ENCODE measurements at places on chromosomes 5 and 9.

GRCh38 chr5:66933066-66933465, 263.5 kb downstream of the CD180 start:
- no peak for DNase-seq

DNA sequence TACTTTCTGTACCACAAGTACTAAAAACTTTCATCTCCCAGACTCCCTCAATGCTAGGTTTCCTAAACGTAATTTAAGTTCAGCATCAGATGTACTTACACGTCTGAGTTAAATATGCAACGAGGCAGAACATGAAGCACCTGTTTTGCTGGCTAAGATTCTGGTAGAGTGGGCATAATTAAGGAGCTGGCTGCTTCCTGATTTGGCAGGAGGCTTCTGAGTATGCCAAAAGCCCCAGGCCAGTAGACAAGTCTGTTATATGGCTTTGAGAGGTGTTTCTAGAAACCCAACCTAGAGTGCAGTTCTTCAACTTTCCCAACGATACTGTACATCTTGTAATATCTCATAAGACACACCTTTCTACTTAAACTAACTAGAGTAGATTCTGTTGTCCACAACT, 13.6 kb downstream of the TICAM2 start:
- DNase-seq = no peak

- DNase-seq = no peak
Observed at GRCh38 chr5:56167519-56167918, 65.6 kb downstream of the ANKRD55 start.

DNA sequence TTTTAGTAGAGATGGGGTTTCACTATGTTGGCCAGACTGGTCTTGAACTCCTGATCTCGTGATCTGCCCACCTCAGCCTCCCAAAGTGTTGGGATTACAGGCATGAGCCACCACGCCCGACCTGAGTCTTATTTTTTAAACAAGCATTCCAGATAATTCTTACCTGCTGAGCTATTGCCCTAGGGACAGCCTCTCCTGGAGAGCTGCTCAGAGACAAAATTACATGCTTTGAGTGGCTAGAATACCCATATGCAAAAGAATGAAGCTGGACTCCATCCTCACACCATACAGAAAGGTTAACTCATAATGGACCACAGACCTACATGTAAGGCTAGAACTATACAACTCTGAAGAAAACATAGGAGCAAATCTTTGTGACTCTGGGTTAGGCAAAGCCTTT, 41.6 kb downstream of the GTF3C4 start:
- DNase-seq = no peak

- DNase-seq = no peak
Observed at GRCh38 chr9:8917956-8918739, 1118.6 kb upstream of the DMAC1 start.

- DNase-seq = no peak
Observed at GRCh38 chr5:171806976-171807747, 21.5 kb downstream of the SMIM23 start.

GRCh38 chr5:150560401-150561191, 52.7 kb downstream of the NDST1 start:
- DNase-seq = peak; percentile 85

DNA sequence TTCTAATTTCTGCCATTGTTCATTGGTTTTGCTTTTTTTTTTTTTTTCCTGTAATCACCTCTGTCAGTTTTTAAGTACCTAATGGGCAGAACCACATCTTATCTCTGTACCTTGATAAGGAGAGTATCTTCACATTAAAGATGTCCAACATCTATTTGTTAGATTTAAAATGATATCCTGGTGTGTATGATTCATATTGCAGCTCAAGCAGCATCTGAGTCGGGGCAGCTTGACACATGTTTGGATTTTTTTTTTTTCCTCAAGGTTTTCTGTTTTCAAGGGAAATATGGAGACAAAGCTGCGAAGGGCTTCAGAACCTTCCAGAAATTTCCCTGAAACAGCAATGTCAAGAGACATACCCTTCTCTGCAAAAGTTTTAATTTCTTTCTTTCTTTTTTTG, 164.7 kb downstream of the DOCK2 start:
- no peak for DNase-seq

DNA sequence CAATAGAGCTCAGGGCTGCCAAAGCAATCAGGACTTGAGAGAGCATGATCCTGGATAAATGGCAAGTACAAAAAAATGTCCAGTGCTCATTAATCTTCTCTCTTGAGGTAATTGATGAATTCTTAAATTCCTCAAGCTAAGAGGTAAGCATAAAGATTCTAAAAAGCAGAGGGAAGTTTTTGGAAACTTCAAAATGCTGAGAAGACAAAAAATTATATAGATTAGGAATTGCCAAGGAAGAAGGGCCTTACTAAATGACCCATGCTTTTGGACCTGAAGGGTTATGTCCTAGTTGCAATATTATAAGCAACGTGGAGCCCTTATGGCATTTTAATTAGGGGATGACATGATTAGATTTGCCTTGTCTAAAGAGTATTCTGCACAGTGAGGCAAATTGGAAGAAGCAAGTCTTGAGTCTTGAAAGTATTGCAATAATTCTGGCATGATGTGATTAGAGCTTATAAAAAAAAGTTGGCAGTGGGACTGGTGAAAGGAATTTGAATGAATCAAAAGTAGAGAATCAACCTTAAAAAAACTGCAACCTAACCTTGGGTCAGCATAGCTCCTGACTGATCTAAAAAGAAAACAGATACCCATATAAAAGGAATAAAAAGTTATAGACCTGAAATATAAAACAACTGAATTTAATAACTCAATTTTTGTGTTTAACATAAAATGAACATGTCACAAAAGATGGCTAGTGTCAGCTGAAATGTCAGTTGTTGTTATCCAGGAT, 323.8 kb upstream of the ARRDC3 start:
- DNase-seq = no peak

DNA sequence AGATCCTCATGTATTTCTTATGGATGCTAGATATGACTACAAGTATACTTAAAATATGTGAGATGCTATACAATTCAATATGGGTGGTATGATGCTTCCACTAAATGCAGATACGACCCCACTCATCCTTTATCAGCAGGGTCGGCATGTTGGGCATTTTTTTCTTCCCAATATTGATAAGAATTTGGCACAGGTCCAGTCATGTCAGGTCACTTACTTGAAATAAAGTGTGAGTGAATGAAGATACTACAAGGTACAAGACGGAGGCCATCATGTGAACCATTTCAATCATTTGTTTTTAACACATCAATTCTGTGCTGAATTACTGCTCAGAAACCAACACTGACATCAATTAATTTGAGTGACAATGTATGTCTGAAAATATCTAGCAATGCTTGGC, 146.9 kb upstream of the GNA14 start:
- DNase-seq = no peak

- no peak for DNase-seq
Observed at GRCh38 chr5:128118214-128118613, 34.6 kb downstream of the SLC12A2 start.

GRCh38 chr5:169721771-169722170, 84.7 kb downstream of the DOCK2 start:
- DNase-seq = no peak

DNA sequence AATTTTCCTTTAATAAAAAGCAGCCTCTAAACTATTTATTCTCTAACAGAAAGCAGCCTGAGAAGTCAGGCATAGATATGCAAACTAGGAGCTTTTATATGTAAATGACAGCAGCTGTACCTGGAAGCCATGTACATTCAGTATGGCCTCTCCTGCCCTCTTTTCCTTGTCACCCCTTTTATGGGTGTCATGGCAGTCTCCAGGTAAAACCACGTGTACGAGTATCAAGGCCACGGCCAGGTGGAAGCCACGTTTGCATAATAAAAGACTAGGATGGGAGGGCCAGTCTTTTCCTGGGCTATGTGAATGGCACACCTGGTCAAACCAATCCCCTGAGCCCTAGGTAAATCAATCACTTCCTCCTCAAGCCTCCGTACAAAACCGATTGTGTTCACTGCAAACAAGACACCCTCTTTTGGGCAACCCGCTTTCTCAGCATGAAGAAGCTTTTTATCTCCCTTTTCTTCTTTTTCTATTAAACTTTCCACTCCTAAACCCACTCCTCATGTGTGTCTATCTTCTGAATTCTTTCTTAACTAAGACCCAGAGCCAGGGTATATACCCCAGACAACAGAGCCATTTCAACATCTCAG, 419.5 kb upstream of the CTNND2 start:
- no peak for DNase-seq

DNA sequence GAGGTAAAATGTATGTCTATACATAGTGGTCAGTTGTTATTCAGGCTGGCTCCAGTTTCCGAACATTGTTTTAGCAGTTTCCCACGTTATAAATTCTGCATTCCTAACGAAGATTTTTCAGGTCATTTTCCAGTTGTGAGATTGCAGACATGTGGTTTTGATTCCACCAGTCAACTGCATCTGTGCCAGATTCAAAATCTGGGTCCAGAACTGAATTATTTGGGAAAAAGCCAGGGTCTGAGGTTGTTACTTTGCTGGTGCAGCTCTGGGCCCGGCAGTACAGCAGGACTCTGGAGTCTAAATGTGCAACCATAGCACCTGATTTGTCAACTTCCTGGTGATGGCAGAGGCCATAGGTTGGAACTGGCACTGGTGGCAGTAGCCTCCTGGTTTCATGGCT, 105.7 kb upstream of the MEGF10 start:
- no peak for DNase-seq

GRCh38 chr9:93182572-93182971, 1.4 kb upstream of the WNK2 start:
- DNase-seq = no peak

DNA sequence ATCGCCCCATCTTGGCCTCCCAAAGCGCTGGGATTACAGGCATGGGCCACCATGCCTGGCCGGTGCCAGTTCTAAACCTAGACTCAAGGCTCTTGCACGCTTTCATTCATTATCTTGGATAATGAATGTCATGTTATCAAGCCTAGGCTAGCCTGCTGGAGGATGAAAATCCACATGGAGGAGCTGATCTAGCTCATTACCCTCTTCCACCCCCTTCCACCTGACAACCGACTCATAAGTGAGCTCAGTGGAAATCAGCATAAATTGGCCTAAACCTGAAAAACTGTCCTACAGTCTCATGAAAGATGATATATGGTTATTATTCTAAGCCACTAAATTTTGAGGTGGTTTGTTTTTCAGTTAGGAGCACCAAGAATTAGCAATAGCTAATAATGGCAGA, 3.6 kb upstream of the TGFBR1 start:
- DNase-seq = no peak

DNA sequence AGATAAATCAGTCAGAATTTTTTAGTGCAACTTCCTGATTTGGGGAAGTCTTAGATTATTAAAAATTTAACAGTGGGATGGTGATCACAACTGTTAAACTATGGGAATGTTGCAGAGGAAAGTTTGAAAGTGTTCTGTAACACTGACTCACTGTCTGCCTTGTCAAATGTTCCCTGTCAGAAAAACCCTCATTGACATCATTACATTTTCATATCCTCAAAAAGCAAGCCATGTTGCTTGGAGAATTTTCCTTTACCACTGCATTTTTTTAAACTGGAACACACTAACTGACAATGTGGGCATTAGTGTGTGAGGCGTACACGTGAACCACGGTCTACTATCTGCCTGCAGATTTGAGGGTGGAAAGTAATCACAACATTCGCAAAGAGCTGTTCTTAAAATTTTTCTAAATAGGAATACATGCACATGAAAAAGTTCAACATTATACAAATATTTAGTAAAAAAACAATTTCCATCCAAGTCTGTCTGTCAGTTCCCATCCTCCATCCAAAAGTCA, 28.6 kb upstream of the IL7R start:
- no peak for DNase-seq

- DNase-seq = no peak
Observed at GRCh38 chr5:97545886-97546535, 363.0 kb upstream of the RIOK2 start.

GRCh38 chr9:32992595-32993238, 8.7 kb downstream of the APTX start:
- no peak for DNase-seq

GRCh38 chr5:170963521-170963920, 101.7 kb downstream of the RANBP17 start:
- DNase-seq = no peak

DNA sequence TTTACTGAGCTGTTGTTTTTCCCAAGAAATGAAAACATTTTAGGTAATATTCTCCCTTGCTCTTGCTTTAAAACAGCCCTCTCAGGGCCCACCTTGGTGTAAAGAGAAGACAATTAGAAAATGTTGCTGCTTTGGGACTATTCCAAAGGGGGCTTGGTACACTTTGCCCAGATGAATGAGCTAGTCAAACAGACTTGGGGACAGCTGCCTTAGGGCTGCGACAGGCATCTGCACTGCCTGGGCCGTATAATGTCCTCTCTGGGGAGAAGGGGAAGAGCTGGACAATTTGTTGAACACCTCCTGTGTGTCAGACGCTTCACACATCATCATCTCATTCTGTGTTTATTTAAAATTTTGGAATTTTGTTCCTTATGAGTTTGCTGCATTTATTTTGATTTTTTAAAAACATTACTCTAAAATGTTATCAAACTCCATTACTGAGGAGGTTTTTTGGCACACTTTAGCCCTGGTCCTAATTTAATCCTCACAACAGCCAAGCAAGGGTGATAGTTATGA, 28.8 kb downstream of the C5orf58 start:
- no peak for DNase-seq

DNA sequence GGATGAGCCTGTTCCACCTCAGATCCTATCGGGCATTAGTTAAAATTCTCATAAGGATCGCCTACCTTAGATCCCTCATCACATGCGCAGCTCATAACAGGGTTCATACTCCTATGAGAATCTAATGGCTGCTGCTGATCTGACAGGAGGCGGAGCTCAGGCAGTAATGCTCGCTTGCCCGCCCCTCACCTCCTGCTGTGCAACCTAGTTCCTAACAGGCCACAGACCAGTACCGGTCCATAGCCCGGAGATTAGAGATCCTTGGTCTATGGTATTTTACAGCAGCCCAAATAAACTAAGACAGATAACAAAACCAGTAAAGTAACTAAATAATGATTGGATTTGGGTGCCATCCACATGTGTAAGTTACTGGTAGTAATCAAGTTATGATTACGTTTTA, 17.5 kb downstream of the GOLPH3 start:
- DNase-seq = no peak

- DNase-seq = no peak
Observed at GRCh38 chr5:59583810-59584562, 309.5 kb downstream of the PDE4D start.

GRCh38 chr9:81156381-81156780, 533.0 kb downstream of the TLE1 start:
- DNase-seq = no peak

DNA sequence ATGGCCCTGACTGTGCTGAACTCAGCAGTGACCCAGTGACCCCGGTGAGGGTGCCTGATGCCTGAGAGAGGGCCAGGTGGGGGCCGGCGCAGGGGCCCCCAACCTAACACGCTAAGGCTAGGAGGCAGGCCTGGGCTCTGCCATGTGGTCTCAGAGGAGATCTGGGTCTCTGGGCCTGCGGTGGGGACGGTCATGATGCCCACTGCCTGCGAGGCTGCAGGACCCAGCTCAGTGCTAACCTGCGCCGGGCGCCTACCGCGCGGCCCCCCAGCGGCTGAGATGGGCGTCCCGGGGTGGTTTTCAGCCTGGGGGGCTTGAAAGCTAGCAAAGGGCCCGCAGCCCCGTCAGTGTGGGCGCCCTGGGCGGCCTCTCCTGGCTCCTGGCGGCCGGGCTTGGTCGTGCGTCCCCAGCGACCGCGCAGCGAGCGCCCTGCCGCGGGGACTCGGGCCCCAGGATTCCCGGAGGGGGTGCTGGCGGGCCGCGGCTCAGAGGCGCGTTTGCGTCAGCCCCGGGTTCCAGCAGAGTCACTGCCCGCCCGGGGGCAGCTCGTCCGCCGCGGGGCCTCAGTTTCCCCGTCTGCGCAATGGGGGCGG, 2.5 kb downstream of the EGFL7 start:
- DNase-seq = no peak

- DNase-seq = no peak
Observed at GRCh38 chr5:83220331-83220730, 143.0 kb downstream of the XRCC4 start.

All from CD4-positive, alpha-beta T cell treated with Interleukin-6 at 100 ng/mL for 8 hours (primary cell).